CD4-positive, alpha-beta T cell treated with Interferon gamma for 1 hour (primary cell): ENCODE measurements at places on chromosomes 1 and 21.

- no peak for DNase-seq
Measured at GRCh38 chr21:26679284-26679683, 106.2 kb upstream of the CYYR1 start.

DNA sequence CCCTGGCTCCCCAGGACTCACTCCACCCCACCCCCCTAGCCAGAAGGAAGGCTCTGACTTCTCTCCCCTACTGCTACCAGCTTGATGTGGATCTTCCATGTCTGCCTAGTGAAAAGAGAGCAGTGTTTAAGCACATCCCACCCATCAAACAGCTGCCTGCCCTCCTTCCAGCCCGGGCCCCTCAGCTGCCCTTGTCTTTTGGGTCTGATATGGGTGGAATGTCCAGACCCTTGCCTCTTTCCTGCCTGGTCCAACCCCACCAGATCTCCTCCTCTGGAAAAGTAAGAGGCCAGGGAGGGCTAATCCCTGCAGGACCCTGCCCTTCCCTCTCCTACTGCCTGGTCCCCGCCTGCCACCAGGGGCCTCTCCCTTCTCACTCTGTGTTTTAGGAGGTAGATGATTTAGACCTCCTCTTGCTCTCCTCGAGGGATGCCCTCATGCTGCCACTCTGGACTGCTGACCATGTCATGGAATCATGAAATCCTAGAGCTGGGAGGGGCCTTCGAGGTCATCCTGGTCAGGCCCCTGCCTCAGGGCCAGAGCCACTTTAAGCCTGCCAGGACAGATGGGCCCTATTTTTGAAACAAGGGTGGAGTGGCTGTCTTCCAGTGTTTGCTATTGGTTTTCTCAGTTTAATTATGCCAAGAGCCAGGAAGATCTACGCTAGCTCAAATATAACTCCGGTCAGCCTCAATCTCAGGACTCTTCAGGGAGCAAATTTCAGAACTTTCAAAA, 15.8 kb upstream of the HSPG2 start:
- no peak for DNase-seq

DNA sequence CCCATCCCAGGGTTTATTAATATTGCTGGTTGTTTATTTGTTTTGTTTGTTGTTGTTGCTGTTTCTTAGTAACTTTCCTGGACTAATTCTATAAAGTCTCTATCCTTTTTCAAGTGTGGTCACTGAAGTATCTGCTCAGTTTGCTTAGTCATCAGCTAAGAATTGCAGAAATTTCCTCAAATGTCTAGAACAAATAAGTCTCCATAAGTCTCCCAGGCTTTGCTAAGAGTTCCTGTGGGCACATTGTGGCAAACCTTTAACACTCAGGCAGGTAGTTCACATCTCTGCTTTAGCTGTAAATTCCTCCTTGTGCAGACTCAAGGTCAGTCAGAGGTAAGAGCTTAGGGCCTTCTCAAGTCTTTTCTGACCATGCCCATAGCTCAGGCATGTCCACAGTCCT, 38.9 kb upstream of the C1orf185 start:
- no peak for DNase-seq

DNA sequence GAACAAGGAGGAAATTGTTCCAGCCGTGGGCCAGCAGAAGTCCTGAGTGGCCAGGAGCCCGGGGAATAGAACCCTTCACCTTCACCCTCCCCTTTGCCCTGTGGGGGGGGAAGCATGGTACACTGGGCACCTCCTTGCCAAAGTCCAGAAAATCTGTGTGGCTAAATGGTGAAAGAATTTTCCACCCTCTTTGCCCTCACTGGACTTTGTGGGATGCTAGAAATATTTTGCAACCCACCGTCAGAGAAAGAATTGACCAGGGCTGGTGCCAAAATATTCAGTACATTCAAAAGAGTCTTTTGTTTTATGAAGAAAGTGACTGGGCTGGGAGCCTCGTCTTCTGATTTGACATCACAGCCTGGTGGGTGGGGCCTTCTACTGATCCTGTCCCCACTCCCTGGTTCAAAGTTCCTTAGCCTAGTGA, 14.6 kb downstream of the NFASC start:
- no peak for DNase-seq
